Activated naive CD4-positive, alpha-beta T cell treated with anti-CD3 and anti-CD28 coated beads for 36 hours (primary cell): ENCODE measurements at places on chromosomes 13 and 19. TPM values are rescaled to one million over a fixed set of nuclear protein-coding genes. Genes with fewer than 3 reads are reported as not detected.

- no peak for DNase-seq
Observed at GRCh38 chr19:54106716-54107115, 4.1 kb downstream of the NDUFA3 start.

GRCh38 chr13:69423844-69424243 lies 683.8 kb upstream of the ATXN8OS start:
- no peak for DNase-seq

Gene ZNF492
- 1.6 TPM for total RNA-seq

Gene VSIG10L
- 1.4 TPM for total RNA-seq

DNA sequence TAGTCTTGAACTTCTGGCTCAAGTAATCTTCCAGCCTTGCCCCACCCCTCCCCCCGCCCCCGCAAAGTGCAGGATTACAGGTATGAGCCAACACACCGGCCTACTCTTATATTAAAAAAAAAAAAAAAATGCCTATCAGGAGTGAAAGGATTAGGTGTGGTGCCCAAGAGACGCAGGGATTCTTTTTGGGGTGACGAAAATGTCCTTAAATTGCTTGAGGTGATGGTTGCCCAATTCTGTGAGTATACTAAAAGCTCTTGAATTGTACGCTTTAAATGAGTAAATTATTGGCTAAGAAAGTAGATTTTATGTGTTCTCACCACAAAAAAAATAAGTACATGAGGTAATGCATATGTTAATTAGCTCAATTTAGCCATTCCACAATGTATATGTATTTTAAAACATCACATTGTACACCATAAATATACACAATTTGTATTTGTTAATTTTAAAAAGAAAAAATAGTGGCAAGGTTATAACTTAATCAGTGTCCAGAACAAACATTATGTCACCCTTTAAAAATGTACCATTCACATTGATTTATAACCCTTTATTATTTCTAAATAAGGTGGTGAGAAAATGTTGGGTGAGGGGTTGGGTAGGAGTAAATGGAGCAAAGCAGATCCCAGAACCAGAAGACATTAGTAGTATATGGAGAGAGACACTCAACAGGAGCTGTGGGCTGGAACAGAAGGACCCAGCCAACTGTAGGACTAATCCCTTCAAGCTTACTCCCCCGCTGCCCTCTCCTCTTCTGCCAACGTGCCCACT lies 3.9 kb downstream of the IGSF23 start:
- no peak for DNase-seq

DNA sequence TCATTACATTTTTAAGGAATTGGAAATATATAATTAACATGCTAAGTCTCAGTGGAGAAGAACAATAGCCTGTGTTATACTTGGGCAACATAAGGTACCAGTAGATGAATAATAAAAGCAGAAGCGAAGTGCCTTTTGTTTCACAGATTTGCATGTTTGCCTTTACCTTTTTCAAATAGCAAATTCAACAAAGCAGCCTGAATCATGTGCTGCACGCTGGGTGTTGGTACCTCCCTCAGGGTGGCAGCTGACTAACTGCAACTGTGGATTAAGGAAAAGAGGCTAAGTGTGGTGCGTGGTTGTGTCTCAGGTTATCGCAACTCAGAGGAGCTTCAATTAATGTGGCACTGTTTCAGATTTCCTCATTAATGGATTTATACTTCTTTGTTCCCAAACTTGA lies 189.0 kb downstream of the LMO7 start:
- no peak for DNase-seq
